ENCODE measurements at places on chromosomes 4 and X.

DNA sequence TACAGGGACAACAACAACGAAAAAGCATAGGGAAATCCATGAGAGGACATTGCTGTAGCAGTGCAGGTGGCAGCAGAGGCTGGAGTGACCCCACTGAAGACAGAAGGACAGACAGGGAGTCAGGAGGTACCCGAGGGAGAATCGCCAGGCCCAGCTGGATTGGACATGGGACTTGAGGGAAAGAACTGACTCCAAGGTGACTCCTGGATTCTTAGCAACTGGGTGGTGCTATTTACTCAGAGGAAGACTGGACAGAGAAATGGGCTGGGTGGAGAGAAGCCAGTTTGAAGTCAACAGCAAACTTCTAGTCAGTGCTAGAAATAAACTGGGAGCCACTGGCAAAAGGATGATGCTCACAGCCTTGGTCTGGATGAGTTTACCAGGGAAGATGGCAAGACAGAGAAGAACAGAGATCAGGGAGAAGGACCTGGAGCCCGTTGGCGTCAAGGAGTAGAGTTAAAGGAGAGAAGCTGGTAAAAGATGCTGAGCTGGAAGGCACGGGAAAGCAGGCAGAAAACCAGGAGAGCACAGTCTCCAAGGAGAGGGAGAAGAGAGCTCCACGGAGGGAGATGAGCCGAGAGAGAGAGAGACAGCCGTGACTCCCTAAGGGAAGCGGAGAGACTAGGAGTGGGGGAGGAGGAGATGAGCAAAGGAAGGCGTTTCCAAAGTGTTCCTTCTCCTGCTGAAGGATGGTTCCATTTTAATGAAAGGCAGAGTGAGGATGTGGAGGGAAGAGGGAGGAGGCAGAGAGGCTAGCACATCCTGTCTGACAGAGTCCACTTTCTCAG is 119.4 kb downstream of the AFAP1 start:
- DNase-seq: no peak

- peak; percentile 30 for DNase-seq
These were observed 83.3 kb downstream of the SPRY1 start for GRCh38 chr4:123479944-123480343.

GRCh38 chrX:49212861-49213260 is 12.9 kb upstream of the SYP start:
- DNase-seq: no peak

- DNase-seq: no peak
These were observed 56.3 kb downstream of the FHDC1 start for GRCh38 chr4:152992466-152992865.

- no peak for DNase-seq
These were observed 58.9 kb downstream of the NAF1 start for GRCh38 chr4:163107754-163108153.

- no peak for DNase-seq
These were observed 10.6 kb downstream of the SULT1B1 start for GRCh38 chr4:69749771-69750170.

DNA sequence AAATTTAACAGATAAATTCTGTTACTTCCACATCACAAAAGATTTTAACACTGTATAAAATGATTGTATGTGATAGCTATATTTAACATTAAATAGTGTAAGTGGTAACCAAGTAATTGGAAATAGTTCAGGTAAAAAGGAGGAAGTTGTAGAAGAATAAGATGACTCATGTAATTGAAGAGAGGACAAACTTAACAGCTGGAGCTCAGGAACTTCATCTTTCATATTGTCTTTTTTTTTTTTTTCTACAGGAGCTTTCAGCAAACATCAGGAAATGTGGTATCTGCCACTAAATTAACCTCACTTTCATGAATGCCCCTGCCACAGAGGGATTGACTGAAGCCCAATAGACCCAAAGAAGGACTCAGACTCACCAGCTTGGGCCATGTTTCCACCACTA is 188.4 kb upstream of the VEGFC start:
- no peak for DNase-seq

- DNase-seq: no peak
These were observed 79.3 kb upstream of the LIMCH1 start for GRCh38 chr4:41458689-41459088.

DNA sequence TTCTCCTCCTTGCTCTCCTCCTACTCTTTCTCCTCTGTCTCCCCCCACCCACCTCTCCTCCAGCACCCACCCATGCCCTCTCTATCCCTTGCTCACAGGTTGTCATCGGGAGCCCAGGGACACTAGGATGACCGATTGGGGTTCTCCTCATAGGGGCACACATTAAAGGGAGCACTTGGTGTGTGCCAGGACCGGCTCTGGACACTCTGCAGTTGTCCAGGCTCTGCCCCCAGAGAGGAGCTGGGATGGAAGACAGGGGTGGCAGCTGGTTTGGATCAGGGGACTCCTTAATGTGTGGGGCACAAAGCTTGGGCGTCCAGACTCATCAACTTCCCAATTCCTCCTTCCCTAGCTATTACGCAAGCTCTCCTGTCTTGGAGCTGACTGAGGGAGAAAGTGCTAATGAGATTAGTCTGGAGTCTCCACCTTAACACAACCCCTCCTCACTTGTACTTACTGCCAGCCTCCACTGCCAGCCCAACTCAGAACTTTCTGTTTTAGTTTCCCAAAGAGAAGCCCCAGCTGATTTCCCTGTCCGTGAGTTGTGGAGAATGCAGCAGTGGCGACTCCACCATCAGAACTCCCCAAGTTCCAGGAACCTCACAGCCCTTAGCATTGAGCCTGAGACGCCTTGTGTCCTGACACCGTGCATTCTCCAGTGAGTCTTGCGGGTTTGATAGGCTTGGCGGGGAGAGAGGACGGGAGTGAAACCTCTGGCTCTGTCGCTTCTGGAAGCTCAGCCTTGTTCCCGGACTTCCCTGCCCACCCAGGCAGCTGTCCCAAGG is 52.2 kb downstream of the CXorf49B start:
- DNase-seq: no peak

- DNase-seq: no peak
These were observed 8.1 kb downstream of the CRMP1 start for GRCh38 chr4:5884796-5885195.

GRCh38 chr4:9875516-9875915 is 94.1 kb downstream of the DRD5 start:
- DNase-seq: no peak

All from NK-92 treated with Interleukin-12 subunit alpha and Interleukin-12 subunit beta, amount 100 ng/mL, for 24 hours (cell line).